Pons (tissue), 1 donor: ENCODE measurements at places on chromosomes 13 and 19.

- DNase-seq, result no peak
Observed at GRCh38 chr13:79128158-79128557, 277.9 kb downstream of the RBM26 start.

DNA sequence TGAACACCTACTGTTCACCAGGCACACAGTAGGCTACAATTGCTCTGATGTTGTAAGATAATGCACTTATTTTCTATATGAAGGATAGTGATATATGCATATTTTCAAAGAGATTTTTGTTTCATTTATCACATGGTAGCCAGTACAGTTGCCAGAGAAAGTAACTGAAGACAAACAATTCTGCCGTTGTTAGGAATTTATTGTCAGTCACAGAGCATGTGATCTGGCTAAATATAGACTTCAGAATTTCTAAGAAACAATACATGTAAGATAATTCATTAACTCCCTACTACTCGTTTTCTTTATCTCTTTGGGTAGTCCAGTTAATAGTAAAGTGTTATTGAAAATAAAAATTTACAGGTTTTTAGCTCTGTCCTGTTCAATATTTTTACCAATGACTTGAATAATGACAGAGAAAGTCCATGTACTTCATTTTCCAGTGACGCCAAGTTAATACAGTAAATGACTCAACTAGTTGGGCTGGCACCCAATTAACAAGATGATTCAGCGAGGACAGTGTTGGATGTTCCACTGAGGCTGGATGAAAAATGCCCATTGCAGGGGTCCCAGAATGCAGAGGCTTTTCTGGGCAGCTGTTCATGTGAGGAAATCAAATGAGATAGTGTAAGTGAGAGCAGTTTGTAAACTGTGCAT lies 35.6 kb downstream of the GJA3 start:
- DNase-seq, result peak; percentile 90

GRCh38 chr13:90447734-90448101 lies 899.8 kb upstream of the MIR17HG start:
- DNase-seq, result no peak

GRCh38 chr19:17893766-17894165 lies 22.0 kb downstream of the SLC5A5 start:
- no peak for DNase-seq

GRCh38 chr19:1970806-1971502 lies 30.0 kb downstream of the CSNK1G2 start:
- no peak for DNase-seq

DNA sequence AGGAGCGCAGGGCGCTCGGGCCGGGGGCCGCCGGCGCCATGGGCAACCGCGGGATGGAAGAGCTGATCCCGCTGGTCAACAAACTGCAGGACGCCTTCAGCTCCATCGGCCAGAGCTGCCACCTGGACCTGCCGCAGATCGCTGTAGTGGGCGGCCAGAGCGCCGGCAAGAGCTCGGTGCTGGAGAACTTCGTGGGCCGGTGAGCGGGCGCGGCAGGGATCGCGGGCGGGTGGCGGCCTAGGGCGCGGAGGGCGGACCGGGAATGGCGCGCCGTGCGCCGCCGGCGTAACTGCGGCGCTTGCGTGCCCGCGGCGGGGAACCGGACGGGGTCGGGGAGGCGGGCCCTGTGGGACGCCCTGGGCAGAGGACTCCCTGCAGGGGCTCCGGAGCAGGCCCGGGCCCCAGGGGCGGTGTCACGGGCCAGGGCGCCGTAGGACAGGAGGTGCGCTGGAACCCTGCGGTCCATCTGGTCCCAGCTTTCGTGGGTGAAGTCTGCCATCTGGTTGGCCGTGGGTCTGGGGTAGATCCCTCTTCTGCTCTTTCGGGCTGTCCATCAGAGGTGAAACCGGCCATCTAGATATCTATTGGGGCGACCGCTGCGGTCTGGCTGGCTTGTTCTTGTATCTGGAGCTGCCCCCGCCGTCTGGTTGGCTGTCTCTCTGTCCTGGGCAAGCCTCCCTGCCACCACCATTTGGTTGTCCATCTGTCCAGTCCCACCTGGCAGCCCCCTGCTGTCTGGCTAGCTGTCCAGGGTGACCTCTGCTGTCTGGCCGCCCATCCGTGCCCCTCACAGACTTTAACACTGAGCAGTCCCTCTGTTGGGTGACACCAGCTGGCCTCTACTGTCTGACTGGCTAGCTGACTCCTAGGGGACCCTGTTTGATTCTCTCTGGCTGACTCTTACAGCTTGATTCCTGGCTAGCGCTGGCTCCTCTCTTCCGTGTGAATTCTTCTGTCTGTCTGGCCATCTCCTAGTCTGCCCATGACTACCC lies 622 bp downstream of the DNM2 start:
- no peak for DNase-seq
